WTC11 (cell line): ENCODE measurements at places on chromosomes 3 and 15. TPM values are rescaled to one million over a fixed set of nuclear protein-coding genes. Genes with fewer than 3 reads are reported as not detected.

GRCh38 chr3:45143673-45144671 is 2.2 kb downstream of the CDCP1 start:
- DNase-seq = no peak

The XIRP1 gene
- total RNA-seq = not detected in 3 replicates

DNA sequence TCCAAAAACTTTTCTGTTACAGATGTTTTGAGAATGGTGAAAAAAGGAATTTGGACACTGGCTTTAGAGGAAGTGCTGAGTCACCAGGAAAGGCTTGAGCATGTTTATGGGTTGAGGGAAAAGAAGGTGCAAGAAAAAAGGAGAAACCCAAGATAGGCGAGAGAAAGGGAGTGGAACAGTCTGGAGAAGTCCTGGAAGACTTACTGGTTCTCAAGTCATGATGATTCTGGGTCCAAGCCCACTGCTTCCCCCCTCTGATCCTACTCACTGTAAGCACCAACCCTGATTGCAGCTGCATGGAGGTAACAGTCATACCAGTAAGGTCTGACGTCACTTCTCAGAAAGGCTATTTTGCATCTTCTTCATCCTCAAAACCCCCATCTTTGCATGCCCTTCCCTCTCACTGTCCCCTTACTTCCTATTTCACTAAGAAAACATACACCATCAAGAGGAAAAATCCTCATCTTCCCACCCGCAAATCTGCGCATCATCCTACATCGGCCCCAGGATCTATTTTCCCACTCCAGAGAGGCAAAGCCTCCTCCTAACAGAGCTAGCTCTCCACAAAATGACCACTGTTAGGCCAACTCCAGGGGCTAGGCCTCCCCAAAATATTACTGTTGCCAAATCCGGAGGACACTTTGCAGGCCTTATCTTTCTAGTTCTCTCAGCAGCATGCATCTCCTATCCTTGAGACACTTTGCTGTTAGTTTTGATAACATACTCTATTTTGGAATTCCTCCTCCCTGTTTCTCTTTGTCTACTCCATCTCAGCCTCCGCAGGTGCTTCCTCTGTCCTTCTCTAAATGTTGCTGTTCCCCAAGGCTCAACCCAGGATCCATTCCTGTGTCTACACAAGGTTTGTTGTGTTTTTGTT is 3.2 kb upstream of the ATP13A3 start:
- no peak for DNase-seq

The NRG4 gene
- total RNA-seq = 0.18 to 0.55 TPM in 2 of 3 replicates, not detected in the other
